ENCODE measurements at places on chromosomes 3 and 15.

- peak; percentile 29 for DNase-seq
Observed at GRCh38 chr15:23073890-23074646, 34.7 kb upstream of the TUBGCP5 start.

DNA sequence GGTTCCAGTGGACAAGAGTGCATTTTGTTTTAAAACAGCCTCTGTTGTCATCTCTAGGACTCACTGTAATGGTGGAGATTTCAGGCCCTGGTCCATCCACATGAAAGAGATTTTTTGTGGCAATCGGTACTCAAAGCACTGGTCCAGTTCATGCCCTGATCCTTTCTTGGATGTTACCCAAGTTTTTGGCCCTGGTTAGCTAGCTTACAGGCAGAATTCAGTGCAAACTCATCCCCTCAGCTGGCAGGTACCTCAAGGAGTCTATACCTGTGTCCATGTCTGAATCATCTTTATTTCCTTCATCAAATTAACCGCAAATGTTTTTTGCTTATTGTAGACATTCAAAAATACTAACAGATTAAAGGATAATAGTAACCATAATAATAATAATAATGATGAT is 13.7 kb upstream of the MEF2A start:
- DNase-seq: no peak

DNA sequence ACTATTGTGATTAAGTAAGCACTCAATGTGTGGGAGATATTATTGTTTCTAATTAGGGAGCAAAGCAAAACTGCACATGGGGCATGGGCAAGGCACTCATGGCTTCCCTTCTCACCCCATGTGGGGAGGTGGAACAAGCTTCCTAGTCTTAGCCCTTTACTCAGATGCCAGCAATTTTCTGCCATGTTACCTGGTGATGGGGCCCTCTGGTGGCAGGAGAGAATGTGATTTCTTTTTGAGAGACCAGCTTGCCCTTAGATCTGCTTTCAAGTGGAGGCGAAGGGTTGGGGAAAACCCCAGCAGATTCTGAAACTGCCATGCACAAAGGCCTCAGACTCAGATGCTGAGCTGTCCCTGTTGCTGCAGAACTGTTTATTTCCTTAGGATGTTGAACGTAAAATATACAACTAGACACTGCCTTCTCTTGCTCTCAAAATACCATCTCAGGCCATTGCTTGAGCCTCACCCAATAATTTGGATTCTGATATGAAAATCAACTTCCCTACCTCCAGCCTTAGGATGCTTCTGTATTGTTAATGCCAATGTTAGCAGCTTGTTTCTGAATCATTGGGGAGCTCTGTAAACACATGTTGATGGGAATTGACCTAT is 130.2 kb upstream of the TPRG1 start:
- DNase-seq: no peak

DNA sequence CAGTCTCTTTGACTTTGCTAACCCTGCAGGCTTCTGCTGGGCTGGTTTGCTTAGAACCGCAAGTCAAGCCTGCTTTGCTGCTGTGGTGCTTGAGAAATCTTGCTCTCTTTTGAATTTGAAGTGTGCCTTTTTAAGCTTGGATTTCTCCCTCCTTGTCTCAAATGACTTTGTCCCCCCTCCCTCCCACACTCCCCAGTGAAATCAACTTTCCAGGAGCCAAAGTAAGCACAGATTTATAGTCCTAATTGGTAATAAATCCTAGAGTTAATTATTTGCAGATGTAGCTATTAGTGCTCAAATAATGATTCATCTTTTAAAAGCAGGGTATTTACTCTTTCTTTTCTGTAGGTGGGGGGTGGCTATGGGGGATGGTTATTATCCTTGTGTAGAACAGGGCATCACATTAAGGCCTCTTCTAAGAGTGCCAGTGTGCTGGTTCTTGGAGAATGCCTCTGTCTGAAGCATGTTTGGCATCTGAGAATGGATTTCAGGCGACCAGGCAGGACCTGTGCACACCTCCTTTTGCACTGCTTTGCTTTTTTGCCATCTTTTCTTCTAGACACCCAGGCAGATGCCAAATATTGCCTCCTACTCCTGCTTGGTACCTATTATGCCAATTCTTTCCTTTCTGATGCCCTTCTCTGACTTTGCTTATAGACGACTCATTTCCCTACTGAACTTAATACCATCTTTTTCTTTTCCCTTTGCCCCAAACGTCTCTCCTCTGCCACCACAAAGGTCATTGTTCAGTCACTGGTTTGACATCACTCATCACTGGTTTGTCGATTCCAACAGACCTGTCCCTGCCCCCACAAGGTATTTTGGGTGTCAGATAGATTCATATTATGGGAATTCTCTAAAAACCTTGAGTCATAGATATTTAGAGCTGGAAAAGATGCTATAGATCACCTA is 50.7 kb downstream of the CLDN11 start:
- DNase-seq: peak; percentile 96

- DNase-seq: peak; percentile 59
Observed at GRCh38 chr3:159829539-159830227, 159.0 kb upstream of the IL12A start.

GRCh38 chr15:43932907-43933306 is 106.1 kb downstream of the WDR76 start:
- DNase-seq: no peak

GRCh38 chr15:33055962-33056361 is 138.6 kb downstream of the FMN1 start:
- DNase-seq: no peak

- no peak for DNase-seq
Observed at GRCh38 chr3:149377408-149378364, at the start of gene TM4SF1. TM4SF1 (minus strand) TSS chr3:149377649; CDS start chr3:149377547, 102 bp downstream.

DNA sequence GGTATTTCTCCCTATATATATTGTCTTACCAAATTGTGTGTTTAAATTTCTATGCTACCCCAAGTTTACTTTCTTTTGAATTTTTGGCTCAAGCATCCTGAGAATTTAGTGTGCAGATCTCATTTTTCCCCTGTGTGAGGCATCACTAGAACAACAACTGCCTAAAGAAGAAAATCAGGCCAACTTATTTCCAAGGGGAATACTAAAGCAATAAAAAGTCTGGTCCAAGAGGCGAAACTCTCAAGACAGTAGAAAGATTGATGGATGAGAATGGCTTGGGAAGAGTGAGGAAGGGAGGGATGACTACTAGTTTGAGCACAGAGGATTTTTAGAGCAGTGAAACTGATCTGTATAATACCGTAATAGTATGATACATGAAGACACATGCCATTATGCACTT is 86.3 kb upstream of the CFAP20DC start:
- no peak for DNase-seq

GRCh38 chr3:49519916-49520385 is 34.3 kb upstream of the BSN start:
- no peak for DNase-seq

DNA sequence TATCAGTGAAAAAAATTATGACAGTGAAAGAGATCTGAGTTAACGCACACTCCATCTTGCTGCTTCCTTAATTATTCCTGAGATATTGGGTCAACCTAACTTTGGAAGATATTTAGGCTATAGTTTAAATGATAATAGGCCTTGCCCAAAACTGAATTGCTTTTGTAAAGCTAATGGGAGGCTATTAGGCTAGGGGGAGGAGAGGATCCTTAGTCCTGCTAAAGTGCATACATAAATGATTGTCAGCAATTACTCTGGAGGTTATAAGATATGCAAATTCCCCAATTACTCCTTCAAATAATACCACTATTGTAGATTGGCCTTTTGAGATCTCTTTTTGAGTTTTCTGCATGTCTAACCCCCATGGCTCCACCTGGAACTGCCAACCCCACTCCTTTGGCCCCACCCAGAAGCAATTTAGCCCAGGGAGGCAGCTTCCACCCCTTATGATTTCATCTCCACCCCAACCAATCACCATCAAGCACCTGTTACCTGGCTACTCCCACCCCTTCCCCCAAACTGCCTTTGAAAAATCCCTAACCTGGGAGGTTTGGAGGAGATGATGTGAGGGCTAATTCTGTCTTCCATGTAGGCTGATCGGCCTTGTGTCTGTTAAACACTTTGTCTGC is 509.3 kb upstream of the TGFBR2 start:
- DNase-seq: no peak

- no peak for DNase-seq
Observed at GRCh38 chr15:82858932-82859331, 49.5 kb downstream of the WHAMM start.

GRCh38 chr15:92889390-92890107 is 10.6 kb upstream of the CHD2 start:
- no peak for DNase-seq

DNA sequence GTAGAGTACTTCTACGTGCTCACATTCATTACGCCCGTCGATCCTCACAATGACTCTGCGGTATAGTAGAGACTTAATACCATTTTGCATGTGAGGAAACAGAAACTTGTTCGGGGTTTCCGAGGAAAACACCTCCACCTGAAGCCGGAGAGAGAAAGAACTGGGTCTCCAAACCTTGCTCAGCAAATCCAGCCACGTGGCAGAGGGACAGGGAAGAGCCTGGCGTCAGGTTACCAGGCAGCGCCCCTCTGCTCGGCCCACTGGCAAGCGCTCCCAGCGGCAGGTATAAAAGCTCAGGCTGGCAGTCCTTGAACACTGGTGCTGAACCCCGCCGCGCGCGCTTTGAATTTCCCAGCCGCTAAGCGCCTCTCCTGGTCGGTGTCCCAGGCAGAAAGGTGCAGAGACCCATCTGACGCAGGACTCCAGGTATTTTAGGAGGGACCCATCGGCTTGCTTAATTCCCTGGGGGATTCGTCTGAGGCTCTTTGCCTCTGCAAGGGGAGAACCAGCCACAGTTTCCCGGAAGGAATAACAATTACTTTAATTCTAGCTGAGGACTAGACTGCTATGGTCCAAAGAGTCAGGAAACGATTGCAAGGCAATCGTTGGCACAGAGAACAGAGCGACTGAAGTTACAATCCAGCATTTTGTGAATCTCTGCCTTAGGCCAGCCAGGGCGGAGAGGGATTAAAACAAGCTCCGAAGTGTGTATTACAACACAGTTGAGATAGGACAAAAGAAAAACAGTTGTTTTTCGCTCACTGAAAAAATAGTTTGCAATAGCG is at the start of gene C2CD4A:
TSS of gene C2CD4A (plus strand) at position 315 of the 785 bp plus-strand sequence. CDS start 637 bp downstream, outside the sequence.
- DNase-seq: peak; percentile 26

DNA sequence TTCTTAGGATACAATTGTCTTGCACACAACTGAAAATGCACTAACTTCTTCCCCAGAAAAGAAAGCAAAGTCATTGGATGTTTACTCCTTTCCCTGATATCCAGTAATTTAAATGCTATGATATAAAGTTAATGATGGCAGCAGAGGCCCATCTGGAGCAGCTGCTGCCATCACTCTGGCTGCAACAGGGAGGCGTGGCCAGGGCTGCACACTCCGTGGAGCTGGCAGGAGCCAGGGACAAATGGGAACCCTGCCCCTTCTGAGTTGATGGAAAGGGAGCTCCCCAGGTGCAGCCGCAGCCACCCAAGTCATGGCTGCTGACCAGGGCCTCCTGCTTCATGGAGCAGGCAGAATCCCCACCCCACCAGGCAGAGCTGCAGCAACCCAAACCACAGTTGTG is 72.6 kb upstream of the ALDH1A3 start:
- DNase-seq: no peak

- no peak for DNase-seq
Observed at GRCh38 chr3:9384141-9384828, 13.1 kb upstream of the SETD5 start.

- no peak for DNase-seq
Observed at GRCh38 chr15:66237513-66238235, 15.9 kb downstream of the MEGF11 start.

Measured in NCI-H1417 treated with DMSO at 0.1 percent for 48 hours (cell line).